Activated T-cell treated with anti-CD3 and anti-CD28 coated beads, Interleukin-2, amount 50 U/mL, for 72 hours (primary cell): ENCODE measurements at places on chromosomes 11 and 22. TPM values are rescaled to one million over a fixed set of nuclear protein-coding genes. Genes with fewer than 3 reads are reported as not detected.

Gene B3GAT1
- total RNA-seq, result 0.42 TPM

Gene JAM3
- 7.8 TPM for total RNA-seq

Gene APOL5
- total RNA-seq, result not detected

Gene GTSE1
- 54.2 TPM for total RNA-seq

Gene SHANK3
- total RNA-seq, result 0.19 TPM
